ENCODE measurements at places on chromosomes 12 and 14.

DNA sequence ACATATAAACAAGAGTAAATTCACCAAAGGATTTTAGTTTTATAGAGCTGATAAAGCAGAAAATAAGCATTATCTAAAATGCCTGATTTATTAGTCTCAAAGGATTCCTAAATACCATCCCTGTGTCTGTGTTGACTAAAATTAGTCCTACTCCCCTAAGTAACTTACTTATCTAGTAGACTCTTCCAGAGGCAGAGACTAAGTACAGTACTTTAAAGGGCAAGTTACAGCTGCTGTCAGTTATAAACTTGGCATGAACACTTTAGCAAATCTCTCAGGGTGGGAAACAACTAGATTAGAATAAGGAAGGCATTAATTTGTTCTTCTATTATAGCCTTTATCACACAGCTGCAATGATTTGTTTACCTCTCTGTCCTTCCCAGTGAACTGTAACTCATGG, 46.0 kb downstream of the ATP2B1 start:
- DNase-seq: no peak

GRCh38 chr12:31845613-31846322, 113.4 kb upstream of the RESF1 start:
- no peak for DNase-seq

GRCh38 chr12:46401662-46402061, 29.1 kb upstream of the SLC38A2 start:
- DNase-seq: no peak

DNA sequence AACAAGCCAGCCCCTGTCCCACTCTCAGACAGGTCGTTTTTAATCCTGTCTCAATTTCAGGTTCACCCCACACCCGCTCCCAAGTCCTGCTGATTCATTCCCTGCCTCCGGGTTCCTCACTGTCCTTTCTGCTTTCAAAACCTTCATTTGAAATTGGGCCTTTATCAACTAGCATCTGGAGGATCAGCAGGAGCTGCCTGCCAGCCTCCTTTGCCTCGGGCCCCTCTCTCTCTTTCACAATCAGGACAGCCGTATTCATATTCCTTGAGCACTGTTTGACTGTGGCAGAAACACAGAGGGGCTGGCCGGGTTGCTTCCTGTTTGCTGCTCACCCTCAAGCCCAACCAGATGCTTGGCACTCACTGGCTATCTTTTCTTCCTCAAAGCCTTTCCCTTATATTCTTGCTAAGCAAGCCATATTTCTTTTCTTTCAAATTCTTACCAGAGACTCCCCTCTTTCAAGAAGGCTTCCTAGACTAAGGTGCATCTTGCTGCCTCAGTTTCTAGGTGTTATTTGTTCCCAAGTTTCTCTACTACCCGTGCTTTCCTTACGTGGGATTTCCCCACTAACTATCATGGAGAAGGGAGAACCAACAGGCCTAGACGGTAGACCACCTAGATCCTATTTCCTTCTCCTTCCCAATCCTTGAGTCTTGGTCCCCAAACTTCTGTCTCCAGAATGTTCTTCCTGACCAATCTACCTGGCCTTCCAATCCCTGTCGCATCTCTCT, 3.0 kb downstream of the GALNT6 start:
- no peak for DNase-seq

DNA sequence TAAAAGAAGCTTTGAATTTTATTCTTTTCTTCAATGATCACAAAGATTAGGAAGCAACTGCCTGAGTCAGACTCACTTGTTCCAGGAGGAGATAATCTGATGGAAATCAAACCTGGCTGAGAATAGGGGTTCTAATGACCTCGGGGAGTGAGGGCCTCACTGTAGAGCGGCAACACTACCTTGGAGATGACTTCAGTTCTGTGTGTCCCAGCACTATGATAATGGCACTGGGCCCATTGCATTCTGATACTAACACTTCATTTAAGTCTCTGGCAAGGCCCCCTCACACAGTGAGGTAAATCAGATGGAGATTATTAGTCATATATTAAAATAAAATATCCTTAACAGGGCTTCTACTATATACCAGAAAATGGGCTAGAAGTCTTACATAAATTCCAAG, 233.3 kb upstream of the EGLN3 start:
- no peak for DNase-seq

GRCh38 chr12:48068457-48068856, 37.4 kb downstream of the SENP1 start:
- DNase-seq: no peak

- no peak for DNase-seq
These were observed 23.5 kb downstream of the CCDC92 start for GRCh38 chr12:123948796-123949769.

- no peak for DNase-seq
These were observed 1.4 kb downstream of the SLC25A21 start for GRCh38 chr14:37170993-37171392.

- no peak for DNase-seq
These were observed 29.3 kb upstream of the ARHGAP5 start for GRCh38 chr14:32047791-32048190.

GRCh38 chr12:104222976-104223375, 7.4 kb downstream of the TXNRD1 start:
- DNase-seq: no peak

GRCh38 chr12:113755098-113755497, 211.0 kb downstream of the RBM19 start:
- no peak for DNase-seq

DNA sequence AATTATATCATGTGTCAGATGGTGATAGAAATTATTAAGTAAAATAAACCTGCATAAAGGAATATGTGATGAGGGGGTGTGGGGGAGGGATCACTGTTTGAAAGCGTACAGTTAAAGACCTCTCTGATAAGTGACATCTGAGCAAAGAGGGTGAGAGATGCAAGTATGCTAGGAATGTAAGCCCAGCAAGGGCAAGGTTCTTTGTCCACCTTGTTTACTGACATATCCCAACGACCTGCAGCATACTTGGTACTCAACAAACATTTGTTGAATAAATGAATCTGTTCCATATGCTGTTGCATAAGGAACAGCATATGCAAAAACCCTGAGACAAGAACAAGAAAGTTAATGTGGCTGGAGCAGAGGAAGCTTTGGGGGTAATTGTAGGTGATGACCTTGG, 12.0 kb upstream of the MDM1 start:
- no peak for DNase-seq

GRCh38 chr12:43586646-43587245, 34.7 kb upstream of the ADAMTS20 start:
- no peak for DNase-seq

DNA sequence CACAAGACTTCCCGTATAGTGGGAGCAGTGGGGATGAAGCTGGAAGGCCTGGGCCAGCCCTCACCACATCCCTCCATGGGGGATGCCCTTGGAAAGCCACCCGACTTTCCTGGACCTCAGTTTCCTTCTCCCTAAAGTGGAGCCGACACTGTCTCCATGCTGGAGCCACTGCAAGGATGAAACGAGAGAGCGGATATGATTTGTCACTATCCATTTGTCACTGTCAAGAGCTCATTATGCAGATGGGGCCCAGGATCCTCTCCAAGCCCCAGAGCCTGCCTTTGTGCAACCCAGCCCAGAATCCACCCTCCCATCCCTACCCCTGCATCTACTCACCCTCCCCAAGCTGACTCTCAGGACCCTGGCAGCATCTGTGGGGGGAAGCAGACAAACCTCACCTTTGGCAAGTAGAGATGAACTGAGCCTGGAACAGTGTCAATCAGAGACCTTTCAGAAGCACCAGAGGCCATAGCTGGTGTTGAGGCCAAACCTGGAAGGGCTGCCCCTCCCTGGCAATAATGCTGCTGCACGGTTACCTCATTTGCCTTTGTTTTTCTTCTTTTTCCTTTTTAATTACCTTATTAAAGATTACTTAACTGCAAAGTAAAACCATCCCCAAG, 287.7 kb upstream of the RTL1 start:
- DNase-seq: no peak

- no peak for DNase-seq
These were observed 186.9 kb upstream of the CAND1 start for GRCh38 chr12:67082221-67082620.

DNA sequence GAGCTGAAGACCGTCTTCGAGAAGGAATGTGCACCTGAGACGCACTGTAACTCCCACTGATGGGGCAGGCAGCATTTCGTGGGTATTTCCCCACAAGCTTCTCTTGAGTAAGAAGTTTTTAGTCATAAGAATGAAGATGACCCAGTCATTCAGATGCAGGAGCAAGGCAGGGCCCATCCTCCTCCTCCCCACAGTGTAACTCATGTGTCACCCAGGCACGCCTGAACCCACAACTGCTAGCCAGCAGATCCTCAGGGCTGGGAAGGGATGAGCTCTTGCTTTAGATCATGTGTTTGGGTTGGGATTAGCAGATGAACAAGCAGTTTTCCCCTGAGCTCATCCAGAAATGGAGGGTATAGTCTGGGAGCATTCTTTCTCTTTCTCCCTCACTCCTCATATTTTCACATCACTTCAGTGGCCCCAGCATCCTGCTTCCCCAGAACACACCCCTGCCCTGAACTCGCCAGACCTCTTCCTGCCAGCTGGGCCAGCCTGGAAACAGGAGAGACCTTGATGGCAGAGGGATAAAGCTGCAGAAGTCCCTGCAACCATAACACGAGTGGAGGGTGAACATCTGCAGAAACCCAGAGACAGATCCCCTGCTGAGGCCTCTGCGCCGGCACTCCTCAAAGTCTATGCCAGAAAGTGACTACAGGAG, 73.3 kb downstream of the B4GALNT3 start:
- DNase-seq: no peak

DNA sequence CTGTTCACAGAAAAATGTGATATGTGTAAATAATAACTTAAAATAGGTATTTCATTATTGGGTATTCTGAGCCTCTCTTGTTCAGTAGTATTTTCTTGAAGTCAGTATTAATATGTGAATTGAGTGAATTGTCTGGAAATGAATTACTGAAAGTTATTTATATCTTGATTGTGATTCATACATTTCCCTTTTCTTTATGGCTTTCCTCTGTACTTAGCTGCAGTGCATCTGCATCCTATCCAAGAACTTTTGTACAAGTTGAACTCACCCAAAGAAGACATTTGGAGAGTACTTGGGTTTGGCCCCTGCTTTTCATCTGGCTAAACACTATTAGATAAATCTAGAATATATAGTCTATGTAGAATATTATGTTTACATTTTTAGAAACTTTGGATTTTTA, 326.0 kb downstream of the RAD51B start:
- DNase-seq: no peak

DNA sequence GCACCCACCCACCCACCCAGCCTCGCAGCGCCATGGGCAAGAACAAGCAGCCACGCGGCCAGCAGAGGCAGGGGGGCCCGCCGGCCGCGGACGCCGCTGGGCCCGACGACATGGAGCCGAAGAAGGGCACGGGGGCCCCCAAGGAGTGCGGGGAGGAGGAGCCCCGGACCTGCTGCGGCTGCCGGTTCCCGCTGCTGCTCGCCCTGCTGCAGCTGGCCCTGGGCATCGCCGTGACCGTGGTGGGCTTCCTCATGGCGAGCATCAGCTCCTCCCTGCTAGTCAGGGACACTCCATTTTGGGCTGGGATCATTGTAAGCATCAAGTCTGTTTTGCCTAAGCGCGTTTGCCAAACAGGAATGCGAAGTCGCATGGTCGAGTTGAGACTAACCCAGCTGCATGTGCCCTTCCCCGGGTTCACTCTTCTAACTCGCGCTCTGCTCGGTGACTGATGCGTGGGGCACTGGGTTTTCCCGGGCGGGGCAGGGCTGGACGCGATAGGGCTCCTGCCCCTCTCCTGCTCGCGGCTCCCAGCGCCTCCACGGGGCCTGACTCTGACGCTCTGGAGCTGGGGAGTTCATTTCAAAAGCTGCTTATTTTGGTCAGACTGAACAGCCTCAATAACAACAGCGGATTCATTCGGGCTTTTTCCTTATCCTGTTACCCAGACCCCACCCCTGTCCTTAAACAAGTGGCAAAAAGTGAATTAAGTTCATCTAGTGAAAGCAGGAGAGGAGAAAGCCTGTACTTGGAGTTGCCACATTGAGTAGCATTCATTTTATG, 458 bp downstream of the SSPN start:
- DNase-seq: no peak

- DNase-seq: no peak
These were observed 1636.5 kb upstream of the SEL1L start for GRCh38 chr14:83170165-83170564.

DNA sequence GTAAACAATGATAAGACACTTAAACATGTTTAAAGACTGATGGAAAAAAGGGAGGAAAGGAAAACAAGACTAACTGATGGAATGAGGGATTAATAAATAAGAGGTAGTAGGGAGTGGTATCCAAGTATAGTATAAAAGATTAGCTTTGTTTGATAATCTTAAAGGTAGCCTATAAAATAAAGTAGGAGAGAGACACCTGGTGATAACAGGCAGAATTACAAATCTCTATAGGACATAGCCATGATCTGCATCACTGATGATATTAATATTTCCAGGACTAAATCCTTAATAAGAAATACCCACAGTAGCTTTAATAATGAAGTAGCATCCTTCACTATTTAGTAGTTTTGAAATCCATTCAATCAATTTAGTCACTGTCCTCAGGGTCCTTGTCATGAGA, 30.4 kb downstream of the DLGAP5 start:
- DNase-seq: peak; percentile 59

DNA sequence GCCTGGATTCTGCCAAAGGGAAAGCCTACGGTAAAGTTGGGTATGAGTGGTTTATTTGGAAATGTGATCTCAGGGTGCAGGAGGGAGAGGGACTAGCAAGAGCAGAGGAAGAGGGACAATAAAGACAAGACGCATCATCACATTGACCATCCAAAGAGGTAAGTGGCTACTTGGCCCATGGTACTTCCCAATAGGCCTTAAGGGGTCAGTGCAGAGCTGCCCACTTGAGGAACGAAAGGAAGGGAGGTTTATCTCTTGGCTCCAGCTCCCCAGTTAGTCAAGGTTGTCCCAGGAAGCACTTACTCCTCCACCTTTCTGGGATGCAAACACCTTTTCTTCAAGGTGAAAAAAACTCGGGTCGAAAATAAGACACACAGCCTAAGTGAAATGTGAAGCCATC, 323.9 kb downstream of the TMEM132D start:
- no peak for DNase-seq

GRCh38 chr12:114013575-114014345, 47.6 kb upstream of the RBM19 start:
- no peak for DNase-seq

GRCh38 chr12:54033980-54034784, 1.3 kb downstream of the HOXC5 start:
- DNase-seq: no peak

DNA sequence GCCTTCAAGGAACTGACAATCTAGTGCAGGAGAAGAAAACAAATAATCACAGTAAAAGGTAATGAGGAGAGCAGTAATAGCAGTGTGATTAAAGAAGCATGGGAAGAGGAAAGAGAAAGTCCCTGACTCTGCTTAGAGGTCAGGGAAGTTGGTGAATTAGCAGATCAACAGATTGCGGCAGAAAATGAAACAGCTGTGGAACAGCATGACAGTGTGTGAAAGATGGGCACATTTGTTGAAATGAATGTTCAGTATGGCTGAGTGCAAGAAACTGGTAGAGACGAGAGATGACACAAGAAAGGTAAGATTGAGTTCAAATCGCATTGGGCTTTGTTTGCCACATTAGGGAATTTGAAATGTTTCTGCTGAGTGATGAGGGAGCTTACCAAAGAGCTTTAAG, 63.7 kb upstream of the RASSF8 start:
- no peak for DNase-seq
